ENCODE measurements at places on chromosomes 2 and 18. TPM values are rescaled to one million over a fixed set of nuclear protein-coding genes. Genes with fewer than 3 reads are reported as not detected.
A peak's percentile ranks its signal among the peaks of the same experiment; 100 is the strongest.

GRCh38 chr2:152694161-152694661, 23.1 kb downstream of the PRPF40A start:
- no peak overlapping the region for H3K4me3 ChIP-seq
- no peaks in the 10 kb centered on the region for H3K4me1 ChIP-seq
- H3K27ac ChIP-seq: no peak overlapping the region
- H3K36me3 ChIP-seq: peaks cover 5% of the 10 kb centered on the region

GRCh38 chr2:44102790-44103562, 65.7 kb upstream of the PPM1B start:
- H3K27me3 ChIP-seq: no peaks in the 10 kb centered on the region
- no peak for DNase-seq
- H3K4me1 ChIP-seq: no peaks in the 10 kb centered on the region
- no peak overlapping the region for H3K27ac ChIP-seq
- no peak overlapping the region for H3K4me3 ChIP-seq

- DNase-seq: no peak
- H3K36me3 ChIP-seq: no peaks in the 10 kb centered on the region
- H3K27ac ChIP-seq: no peak overlapping the region
- no peaks in the 10 kb centered on the region for H3K4me1 ChIP-seq
- no peak overlapping the region for H3K4me3 ChIP-seq
- no peaks in the 10 kb centered on the region for H3K27me3 ChIP-seq
Observed at GRCh38 chr2:220335591-220335915, 708.1 kb downstream of the SLC4A3 start.

GRCh38 chr18:65721619-65722018, 29.2 kb upstream of the CDH7 start:
- H3K4me1 ChIP-seq: no peaks in the 10 kb centered on the region
- DNase-seq: peak; percentile 16
- H3K4me3 ChIP-seq: no peak overlapping the region

DNA sequence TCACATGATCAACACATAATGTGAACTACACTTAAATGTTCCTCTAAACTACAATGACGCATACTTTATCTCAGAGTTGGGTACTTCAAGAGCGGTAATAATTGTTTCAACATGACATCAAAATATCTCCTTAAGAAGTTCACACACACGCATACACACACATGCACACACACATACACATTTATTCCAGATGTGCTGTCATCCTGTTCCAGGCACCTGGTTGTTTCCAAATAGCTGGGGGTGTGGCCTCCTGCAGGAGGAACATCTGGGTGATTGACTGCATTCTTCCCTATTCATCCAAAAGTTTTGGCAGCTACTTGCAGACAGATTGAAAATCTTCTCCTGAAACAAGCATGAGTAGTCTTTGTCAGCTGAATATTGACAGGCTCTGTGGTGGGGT, 37.9 kb upstream of the PIK3C3 start:
- H3K27ac ChIP-seq: no peak overlapping the region
- DNase-seq: peak; percentile 50
- H3K4me3 ChIP-seq: no peak overlapping the region
- no peaks in the 10 kb centered on the region for H3K27me3 ChIP-seq

GRCh38 chr18:3444296-3444695, 5.7 kb upstream of the TGIF1 start:
- no peaks in the 10 kb centered on the region for H3K36me3 ChIP-seq
- no peak for DNase-seq
- no peaks in the 10 kb centered on the region for H3K27me3 ChIP-seq
- H3K27ac ChIP-seq: no peak overlapping the region
- peaks cover 8% of the 10 kb centered on the region for H3K4me1 ChIP-seq

DNA sequence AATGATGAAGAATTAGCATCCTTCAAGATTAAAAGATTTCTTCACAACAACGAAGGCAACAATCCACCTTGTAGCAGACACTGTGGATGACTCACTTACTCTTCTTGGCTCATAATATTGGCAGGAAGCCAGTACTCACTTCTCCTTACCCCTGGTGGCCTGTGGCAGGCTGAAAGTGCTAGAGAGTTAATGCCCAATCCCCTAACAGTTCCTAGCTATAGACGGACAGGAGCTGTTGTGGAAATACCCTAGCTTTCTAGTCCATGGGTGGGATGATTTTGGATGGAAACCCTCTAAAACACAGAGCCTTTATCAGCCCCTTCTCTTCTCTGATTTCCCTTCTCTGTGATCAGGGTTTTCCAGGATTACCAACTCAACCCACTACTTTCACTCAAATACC, 128.6 kb upstream of the NYAP2 start:
- peak; percentile 65 for DNase-seq
- no peaks in the 10 kb centered on the region for H3K4me1 ChIP-seq
- no peak overlapping the region for H3K27ac ChIP-seq
- H3K27me3 ChIP-seq: no peaks in the 10 kb centered on the region
- no peaks in the 10 kb centered on the region for H3K36me3 ChIP-seq
- no peak overlapping the region for H3K4me3 ChIP-seq

- no peak overlapping the region for H3K27ac ChIP-seq
- no peak for DNase-seq
- H3K4me3 ChIP-seq: no peak overlapping the region
- H3K4me1 ChIP-seq: peaks cover 8% of the 10 kb centered on the region
Observed at GRCh38 chr2:240602266-240603050, 15.9 kb downstream of the CAPN10 start.

- H3K27me3 ChIP-seq: no peaks in the 10 kb centered on the region
- no peaks in the 10 kb centered on the region for H3K36me3 ChIP-seq
- no peaks in the 10 kb centered on the region for H3K4me1 ChIP-seq
- no peak overlapping the region for H3K4me3 ChIP-seq
- H3K27ac ChIP-seq: no peak overlapping the region
- no peak for DNase-seq
Observed at GRCh38 chr18:21270453-21270852, 28.4 kb downstream of the GREB1L start.

GRCh38 chr2:237739101-237739500, 59.5 kb upstream of the RBM44 start:
- H3K27ac ChIP-seq: peak overlapping the region; percentile 8
- no peaks in the 10 kb centered on the region for H3K27me3 ChIP-seq
- no peak for DNase-seq
- peaks cover 21% of the 10 kb centered on the region for H3K4me1 ChIP-seq
- H3K4me3 ChIP-seq: no peak overlapping the region

DNA sequence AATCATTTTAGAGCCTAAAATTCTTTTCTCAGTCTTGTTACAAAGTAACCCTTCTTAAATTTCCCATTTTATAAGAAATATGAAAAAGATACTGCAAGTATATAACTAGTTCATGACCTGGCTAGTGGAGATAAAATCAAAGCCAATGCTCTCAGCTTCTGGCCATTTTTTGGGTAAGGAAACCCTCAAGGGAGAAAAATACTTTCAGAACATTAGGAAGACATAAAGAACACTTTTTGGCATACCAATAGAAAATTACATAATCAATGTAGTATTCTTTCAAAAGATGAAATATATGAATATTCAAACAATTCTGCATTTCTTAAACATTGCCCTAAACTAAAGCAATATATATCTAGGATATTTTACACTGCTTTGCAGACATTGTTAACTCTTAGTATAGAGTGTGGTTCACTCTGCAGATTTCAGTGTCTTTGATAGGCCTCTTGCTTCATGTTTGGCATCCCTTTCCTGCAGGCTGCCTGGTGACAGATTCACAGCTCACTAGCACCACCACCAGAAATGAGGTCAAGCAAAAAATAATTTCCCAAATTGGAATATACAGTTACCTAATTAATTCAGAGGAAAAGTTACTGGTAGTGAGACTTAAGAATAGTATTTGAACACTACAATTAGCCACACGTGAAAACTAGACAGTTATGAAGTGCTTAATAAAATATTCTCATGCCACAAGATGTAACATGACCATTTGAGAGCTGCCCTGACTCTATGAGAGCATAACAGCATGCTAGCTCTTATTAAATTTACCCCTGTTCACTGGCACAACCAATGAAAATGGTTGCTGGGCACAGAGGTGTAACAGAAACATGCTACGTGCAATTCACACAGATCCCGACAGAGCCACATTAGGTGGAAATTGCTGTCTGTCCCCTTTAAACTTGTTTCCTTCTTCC, 36.0 kb downstream of the PAIP2B start:
- DNase-seq: peak; percentile 74
- no peaks in the 10 kb centered on the region for H3K36me3 ChIP-seq
- no peaks in the 10 kb centered on the region for H3K4me1 ChIP-seq
- H3K4me3 ChIP-seq: no peak overlapping the region
- no peaks in the 10 kb centered on the region for H3K27me3 ChIP-seq

DNA sequence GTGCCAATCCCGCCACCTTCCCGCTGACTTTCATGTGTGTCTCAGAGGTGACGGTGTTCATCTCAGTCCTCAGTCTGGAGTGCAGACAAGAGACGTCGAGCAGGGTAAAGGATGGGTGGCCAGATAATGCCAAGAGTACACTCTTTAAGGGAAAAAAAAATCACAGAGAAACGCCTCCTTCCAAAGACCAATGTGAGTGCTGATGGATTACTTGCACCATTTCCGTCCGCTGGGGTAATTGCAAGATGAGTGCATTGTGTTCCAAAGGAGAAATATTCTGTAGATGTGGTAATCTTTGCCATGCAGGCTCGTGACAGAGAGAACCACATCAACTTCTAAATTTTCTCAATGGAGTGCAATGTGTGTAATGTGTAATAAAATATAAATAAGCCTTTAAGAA, 81.0 kb downstream of the KLHL29 start:
- H3K4me1 ChIP-seq: peaks cover 9% of the 10 kb centered on the region
- H3K36me3 ChIP-seq: no peaks in the 10 kb centered on the region
- H3K4me3 ChIP-seq: no peak overlapping the region
- peaks cover 11% of the 10 kb centered on the region for H3K27me3 ChIP-seq

DNA sequence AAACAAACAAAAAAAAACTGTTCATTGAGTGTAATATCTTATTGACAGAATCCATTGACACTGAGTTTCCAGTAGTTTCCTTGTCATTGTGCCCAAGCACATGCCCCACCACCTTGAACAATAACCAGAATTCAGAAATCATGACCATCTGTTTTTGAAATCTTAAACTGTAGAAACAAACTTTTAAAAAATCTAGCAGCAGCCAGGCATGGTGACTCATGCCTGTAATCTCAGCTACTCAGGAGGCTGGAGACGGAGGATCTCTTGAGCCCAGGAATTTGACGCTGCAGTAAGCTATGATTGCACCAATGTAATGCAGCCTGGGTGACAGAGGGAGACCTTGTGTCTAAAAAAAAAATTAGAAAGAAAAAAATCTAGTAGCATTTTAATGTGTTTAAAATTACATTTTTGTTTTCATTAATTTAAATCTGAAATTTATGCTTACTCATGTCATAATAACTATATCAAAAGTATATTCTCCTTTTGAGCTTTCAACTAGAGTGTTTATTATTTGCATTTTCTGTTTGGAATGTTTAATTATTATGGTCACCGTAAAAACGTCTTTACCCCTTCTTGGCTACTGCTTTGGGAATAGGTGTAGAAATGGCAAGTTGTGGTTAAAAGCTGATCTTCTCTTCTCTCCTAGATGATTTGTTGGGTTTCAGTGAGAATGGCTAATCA, 25.2 kb upstream of the STON1 start:
- no peaks in the 10 kb centered on the region for H3K27me3 ChIP-seq
- DNase-seq: no peak
- H3K27ac ChIP-seq: no peak overlapping the region
- H3K4me3 ChIP-seq: no peak overlapping the region
- H3K4me1 ChIP-seq: no peaks in the 10 kb centered on the region
- peaks cover 13% of the 10 kb centered on the region for H3K36me3 ChIP-seq

GRCh38 chr2:9714630-9715214, 83.9 kb upstream of the YWHAQ start:
- H3K27ac ChIP-seq: no peak overlapping the region
- no peak for DNase-seq
- peaks cover 2% of the 10 kb centered on the region for H3K27me3 ChIP-seq

DNA sequence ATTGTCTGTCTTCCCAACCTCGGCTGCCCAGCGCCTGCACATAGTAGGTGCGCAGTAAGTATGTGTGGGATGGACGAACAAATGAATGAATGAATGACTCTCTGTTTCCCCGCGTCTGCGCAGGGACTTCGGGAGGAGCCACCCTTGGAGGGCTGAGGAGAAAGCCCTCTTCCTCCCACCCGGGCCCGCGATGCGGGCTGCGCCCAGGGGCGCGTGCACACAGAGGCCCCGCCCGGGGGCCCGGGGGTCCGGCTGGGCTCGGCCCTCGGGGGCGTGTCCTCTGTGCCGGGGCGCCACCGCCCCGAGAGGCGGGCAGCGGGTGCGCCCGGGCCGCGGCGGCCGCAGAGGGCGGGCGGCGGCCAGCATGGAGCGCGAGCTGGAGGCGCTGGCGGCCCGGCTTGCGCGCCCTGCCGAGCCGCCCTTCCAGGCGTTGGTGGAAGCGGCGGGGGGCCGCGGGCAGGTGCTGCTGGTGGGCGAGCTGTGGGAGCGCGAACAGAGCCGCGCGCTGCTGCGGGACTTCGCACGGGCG, at the start of gene C2orf72:
TSS of gene C2orf72 (plus strand) at position 322 of the 529 bp plus-strand sequence. CDS start at position 365, 43 bp downstream.
- H3K27ac ChIP-seq: no peak within 1 kb of the TSS
- DNase-seq: no peak
- H3K4me1 ChIP-seq: peaks cover 2% of the 10 kb centered on the region
- H3K27me3 ChIP-seq: peaks cover 73% of the 10 kb centered on the region
- no peaks in the 10 kb centered on the region for H3K36me3 ChIP-seq

DNA sequence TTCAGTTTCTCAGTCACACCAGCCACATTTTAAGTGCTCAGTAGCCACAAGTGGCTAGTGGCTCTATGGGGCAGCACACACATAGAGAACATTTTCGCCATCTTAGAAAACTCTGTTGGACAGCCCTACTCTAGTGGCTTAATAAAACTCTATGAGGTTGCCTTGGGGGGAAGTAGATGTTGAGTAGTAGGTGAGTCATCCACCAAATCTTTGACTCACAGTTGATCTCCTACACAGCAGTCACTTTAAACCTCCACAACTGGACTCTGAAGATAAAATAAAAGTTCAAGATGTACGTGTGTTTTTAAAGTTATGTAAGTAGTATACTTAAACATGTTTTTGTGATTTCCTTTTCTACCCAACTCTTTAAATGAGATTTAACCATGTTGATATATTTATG, 379.0 kb downstream of the SETBP1 start:
- DNase-seq: no peak
- H3K4me1 ChIP-seq: peaks cover 9% of the 10 kb centered on the region
- no peaks in the 10 kb centered on the region for H3K27me3 ChIP-seq
- H3K27ac ChIP-seq: no peak overlapping the region

The TGFA gene
- total RNA-seq: 0.44 TPM

The AMER3 gene
- total RNA-seq: 0.09 TPM

The SCN3A gene
- total RNA-seq: 0.35 TPM

The AQP12B gene
- total RNA-seq: not detected

The LYPD6B gene
- not detected for total RNA-seq

The PLEKHH2 gene
- total RNA-seq: 15.3 TPM

The FABP1 gene
- not detected for total RNA-seq

The CNTNAP5 gene
- 0.13 TPM for total RNA-seq

All from muscle of leg (tissue), 16 donors.